ENCODE measurements at places on chromosomes 5 and 9. TPM values are rescaled to one million over a fixed set of nuclear protein-coding genes. Genes with fewer than 3 reads are reported as not detected.

The PSAT1 gene
- total RNA-seq, result 88.2 TPM

The ZNF883 gene
- total RNA-seq, result 0.78 TPM

The CTSV gene
- total RNA-seq, result 3.4 TPM

The DNAH5 gene
- total RNA-seq, result 3.4 TPM

The LCN9 gene
- not detected for total RNA-seq

The GPR21 gene
- total RNA-seq, result 11.8 TPM

The FYB1 gene
- total RNA-seq, result 2.8 TPM

The ENG gene
- total RNA-seq, result 55.5 TPM

The SH3RF2 gene
- total RNA-seq, result 20.8 TPM

The EPB41L4A gene
- 32.3 TPM for total RNA-seq

The PCDHA12 gene
- total RNA-seq, result 9.6 TPM

The OR1J2 gene
- total RNA-seq, result not detected

The SLC4A9 gene
- total RNA-seq, result 0.29 TPM

The OR13C9 gene
- total RNA-seq, result not detected

- no peak for DNase-seq
These were observed 10.4 kb upstream of the FAM120AOS start for GRCh38 chr9:93463638-93464248.

- DNase-seq, result no peak
These were observed 210.0 kb downstream of the HINT1 start for GRCh38 chr5:130955041-130955440.

GRCh38 chr9:133184971-133185370 lies 21.3 kb upstream of the GBGT1 start:
- DNase-seq, result peak; percentile 63

DNA sequence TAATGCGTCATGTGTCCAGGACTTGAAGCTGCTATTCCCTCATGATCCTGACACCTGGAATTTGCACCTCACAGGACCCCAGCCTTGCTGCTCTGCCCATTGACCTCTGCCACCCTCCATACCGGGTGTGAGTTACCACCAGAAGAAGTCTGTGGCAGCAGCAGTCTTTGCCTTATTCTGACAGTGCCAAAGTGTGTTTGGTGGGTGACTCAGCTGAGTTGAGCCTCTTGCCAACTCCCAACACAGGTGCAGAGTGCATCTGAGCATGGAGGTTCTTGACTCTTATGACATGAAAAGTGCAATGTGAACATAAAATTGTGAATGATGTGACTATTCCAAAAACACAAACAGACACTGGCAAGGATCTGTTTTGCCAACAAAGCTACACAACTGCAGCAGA lies 1166.5 kb upstream of the CDH18 start:
- DNase-seq, result no peak

- peak; percentile 98 for DNase-seq
These were observed at the start of gene NFX1 for GRCh38 chr9:33290247-33291030. Gene NFX1, plus strand, starts transcription at chr9:33290516. Its CDS starts 57 bp downstream, at chr9:33290573.

DNA sequence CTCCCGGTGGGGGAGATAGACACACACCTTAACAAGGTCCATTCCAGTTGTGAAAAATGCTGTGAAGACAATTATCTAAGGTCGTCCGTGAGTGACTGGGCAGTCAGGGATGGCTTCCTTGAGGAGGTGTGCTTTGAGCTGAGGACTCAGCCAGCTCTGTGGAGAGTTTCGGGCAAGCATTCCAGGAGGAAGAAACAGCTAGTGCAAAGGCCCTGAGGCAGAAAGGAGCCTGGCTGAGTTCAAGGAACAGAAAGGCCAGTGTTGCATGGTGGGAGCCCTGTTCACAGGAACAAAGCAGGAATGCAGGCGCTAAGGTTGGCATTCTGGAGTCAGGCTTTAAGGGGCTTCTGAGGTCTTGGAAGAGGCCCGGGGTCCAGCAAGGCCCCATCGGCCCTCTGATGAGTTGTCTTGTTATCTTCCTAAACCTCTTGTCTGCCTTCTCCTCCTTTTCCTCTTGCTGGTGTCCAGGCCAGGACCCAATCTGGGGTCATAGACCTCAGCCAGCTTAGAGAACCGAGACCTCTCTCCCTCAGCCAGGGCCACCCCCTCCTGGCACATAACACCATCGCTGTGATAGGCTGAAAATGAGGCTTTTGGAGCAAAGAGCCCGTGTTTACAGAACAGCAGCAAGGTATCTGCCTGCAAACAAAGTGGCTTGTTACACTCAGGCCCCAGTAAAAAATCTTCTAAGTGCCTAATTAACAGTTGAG lies 270.2 kb upstream of the MVB12B start:
- no peak for DNase-seq

DNA sequence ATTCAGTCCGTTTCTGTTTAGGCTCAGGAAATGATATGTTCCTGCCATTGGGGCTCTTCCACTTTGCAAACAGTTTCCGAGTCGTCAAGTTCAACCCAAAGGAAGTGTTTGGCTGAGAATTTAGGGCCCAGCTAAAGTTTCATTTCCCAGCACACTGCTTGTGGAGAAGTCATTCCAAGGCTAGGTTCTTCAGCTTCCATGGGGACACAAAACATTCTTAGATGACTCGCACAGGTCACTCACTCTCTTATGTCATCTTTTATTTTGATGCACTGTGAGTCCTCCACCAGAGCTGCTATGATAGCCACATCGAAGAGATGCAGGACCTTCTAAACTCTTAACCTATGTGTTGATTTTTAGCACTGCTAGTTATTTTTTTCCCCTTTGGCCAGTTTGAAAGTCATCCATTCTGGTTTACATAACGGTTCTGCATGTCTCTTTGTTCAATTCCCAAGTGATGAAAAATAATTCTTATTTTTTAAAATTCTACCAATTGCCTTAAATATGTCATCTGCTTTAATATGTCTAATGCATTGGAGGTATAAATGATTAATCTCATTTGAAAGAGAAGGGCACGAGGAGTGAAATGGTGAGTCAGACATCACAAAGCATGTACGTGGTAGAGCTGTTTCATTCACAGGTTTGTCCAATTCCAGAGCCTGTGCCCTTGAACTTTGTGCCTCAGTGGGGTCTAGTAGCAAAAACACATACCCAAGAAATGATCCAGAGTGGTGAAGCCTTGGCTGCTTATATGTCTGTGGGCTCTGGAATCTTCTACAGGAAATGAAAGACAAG lies 84.3 kb downstream of the ZNF462 start:
- no peak for DNase-seq

DNA sequence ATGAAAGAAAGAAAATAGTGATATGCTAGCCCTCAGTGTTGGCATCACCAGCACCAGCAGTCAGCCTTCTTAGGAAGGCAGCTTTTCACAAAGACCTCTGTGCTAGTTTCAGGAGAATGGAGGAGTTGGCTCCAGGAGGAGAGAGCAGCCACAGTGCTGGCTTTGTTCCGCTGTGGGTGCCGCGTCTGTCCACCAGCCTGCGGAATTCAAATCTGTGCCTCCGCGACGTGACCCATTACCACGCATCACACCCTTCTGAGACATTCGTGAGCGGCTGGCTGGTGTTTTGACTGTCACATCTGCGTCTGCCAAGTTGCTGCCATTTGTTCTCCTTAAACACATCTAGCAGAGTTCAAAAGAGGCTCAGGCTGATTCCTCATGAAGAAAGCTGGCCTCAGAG lies 34.4 kb downstream of the SNX18 start:
- DNase-seq, result no peak

GRCh38 chr5:10681731-10682679 lies 79.0 kb downstream of the DAP start:
- DNase-seq, result no peak

GRCh38 chr5:93193431-93194347 lies 387.3 kb downstream of the NR2F1-AS1 start:
- no peak for DNase-seq

DNA sequence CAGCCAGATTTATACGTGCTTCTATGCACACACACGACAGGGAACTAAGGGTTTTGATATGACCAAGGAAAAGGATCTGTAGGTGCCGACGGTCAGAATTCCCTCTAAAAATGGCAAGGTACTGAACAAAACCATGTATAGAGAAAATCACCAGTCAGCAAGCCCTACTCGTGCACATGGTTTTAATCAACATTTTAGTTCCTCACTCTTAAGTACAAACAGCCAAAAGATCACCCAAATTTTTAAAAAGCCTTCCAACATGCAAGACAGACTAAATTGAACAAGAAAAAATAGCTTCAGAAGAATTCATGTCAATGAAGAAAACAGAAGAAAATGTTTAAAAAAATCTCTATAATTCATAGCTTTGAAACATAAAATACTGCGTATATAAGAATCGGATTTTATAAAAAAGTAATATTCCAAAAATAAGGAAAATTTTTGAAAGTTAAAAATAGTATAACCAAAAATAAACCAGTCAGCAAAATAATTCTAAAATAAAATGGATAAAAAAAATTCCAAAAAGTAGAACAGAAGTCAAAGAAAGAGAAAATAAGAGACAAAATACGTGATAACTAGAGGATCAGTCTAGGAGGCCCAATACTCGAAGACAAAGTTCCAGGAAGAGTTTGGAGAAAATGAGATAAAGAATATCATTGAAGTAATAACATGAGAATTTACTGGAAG lies 43.0 kb upstream of the KCNV2 start:
- DNase-seq, result no peak

GRCh38 chr5:95808686-95809413 lies 13.7 kb downstream of the GLRX start:
- DNase-seq, result peak; percentile 29

DNA sequence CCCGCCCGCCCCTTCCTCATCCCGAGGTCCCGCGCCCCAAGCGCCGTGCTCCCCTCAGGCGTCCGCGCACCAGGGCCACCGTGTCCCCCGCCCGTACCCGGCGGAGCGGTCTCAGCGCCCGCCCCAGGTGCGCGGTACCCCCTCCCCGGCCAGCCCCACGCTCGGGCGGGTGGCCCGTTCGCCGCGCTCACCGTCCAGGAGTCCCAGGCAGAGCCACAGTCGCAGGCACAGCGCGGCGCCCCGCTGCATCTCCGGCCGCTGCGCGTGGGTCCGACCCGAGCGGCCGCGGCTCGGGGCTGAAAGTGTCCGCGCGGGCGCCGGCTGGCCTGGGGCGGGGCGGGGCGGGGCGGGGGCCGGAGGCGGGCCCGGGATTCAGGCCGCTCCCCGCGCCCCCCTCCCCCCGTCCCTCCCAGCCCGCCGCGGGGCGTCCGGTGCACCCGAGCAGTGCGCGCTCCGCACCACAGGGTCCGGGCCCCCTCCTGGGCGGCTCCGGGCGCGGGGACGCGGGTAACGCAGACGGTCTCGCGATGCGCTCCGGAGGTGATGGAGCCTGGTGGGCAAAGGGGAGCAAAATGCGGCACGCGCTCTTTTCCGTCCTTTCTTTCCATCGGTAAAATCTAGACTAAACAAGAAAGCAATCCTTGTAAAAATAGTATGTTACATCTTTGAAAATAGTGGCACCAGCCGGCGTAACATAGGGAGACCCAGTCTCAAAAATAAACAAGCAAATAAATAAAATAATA lies at the start of gene FLT4:
FLT4 (minus strand) TSS at position 304 of the 743 bp plus-strand sequence; CDS start at position 249, 55 bp downstream.
- no peak for DNase-seq

DNA sequence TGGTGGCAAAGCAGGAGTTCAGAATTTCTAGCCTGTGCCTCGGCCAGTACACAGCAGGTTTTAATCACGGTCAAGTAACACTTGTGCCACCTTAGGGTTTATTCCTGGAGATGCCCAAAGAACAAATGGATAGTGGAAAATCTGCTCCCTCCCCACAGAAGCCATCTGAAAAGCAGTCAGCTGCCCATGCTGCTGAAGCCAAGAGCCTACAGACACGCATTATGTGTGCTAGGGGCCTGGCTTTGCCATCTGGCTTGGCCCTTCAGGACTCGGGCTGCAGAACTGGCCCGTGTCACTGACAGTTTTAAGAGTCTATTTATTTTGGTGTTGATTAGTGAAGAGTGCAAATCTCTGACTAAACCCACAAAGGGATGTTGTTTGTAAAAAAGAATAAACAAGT lies 11.1 kb downstream of the ARSB start:
- no peak for DNase-seq

- DNase-seq, result no peak
These were observed 549.1 kb upstream of the CCNG1 start for GRCh38 chr5:162888268-162888667.

GRCh38 chr5:1797103-1797800 lies 2.4 kb downstream of the MRPL36 start:
- DNase-seq, result no peak

GRCh38 chr9:136880651-136881050 lies 5.7 kb upstream of the TRAF2 start:
- no peak for DNase-seq

GRCh38 chr5:51181208-51181894 lies 201.9 kb upstream of the ISL1 start:
- no peak for DNase-seq

DNA sequence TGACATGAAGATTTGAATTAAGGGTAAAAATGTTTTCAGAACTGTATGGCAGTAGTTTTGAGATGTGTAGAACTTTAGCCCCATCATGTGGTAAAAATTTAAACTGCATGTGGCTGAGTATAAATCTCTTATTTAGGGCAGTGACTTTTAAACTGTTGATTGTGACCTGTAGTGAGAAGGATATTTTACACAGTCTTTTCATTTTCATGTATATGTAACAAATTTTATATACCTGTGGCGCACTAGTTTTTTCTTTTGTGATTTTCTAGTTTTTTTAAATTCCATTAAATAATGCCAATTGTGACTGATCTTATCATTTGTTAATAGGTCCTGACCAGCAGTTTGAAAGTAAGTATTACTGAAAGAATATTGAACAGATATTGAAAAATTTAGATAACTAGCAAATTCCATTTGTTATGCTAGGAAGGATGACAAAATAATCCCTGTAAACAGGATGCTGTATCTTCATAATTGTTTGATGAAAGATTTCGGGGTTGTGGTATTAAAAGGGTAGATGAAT lies 47.2 kb downstream of the GPBP1 start:
- no peak for DNase-seq

- no peak for DNase-seq
These were observed 78.9 kb upstream of the ADRB2 start for GRCh38 chr5:148747536-148747906.

DNA sequence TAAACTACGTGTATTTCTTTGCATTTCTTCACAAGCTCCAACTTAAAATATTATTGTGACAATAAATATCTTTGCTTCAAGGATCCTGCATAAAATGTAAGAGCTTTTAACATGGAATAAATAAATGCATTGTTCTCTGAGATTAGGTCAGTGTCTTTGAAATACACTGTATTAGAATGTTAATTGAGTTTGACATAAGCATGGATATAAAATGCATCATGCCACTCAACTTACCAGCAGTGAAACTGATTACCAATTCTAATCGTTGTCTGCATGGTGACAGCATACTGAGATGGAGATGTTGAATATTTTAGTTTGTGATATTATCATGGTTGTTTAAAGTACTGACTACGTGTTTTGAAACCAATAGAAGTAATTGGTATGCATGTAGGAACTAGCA lies 555.3 kb upstream of the ZNF608 start:
- DNase-seq, result no peak

DNA sequence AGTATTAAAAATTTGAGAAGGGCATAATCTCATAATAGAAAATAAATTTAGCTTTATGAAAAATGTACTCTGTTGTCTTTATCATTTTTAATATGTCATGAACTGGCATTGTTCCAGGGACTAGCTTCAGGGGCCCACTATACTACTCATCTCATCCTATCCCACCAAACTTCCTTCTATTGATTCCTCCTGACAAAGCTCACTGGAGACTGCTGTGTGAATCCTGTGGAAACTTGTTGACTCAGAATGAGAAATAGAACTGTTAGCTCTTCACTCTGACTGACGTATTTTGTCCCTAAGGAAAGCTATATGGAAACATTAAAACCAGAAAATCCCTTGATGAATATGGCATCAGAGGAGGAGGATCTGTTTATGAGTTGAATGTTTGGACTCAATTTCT lies 29.8 kb upstream of the BNIP1 start:
- DNase-seq, result no peak

- DNase-seq, result no peak
These were observed 33.4 kb downstream of the ARHGAP26 start for GRCh38 chr5:142803428-142804125.
